Activated CD8-positive, alpha-beta T cell treated with anti-CD3 and anti-CD28 coated beads for 36 hours (primary cell): ENCODE measurements at places on chromosomes 5 and 9.

DNA sequence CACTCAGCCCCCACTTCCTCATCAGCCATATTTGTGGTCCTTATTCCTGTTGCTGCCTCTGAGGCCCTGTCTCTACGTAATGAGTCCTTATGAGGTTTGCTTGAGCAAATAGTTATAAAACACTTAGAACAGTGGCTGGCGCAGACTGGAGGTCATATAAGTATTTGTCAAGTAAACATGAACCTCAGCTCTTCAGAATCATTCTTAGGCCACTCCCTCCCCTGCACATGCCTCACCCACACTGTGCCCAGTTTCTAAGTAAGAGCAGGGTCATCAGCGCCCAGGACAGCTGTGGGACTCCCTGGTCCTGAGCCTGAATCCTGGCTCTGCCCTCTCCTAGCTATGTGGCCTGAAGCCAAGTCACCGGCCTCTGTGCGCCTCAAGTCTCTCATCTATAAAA is 4.0 kb downstream of the ST6GALNAC4 start:
- DNase-seq, result no peak

- DNase-seq, result peak; percentile 54
Measured at GRCh38 chr5:38420691-38421390, 135.6 kb downstream of the LIFR start.

DNA sequence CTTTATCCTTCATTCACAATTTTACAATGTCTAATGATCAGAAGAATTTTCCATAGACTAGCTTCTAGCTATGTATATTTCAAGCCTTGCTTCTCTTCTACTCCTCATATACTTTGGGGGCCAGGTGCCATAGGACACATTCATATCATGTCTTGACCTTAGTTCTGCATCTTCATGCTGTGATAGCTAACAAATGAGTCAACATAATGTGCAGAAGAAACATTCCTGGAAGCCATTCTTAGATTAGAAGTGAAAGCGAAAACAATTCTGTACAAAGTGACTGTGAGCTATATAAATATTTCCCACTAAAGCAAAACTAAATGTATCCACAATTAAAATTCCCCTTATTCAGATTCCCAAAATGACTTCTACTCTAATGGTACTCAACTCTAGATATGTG is 320.2 kb upstream of the NREP start:
- DNase-seq, result no peak

- no peak for DNase-seq
Measured at GRCh38 chr5:96636594-96636993, 25.6 kb upstream of the CAST start.

- peak; percentile 79 for DNase-seq
Measured at GRCh38 chr9:74277532-74277931, 219.6 kb upstream of the RORB start.

GRCh38 chr9:134902936-134903335 is 14.8 kb downstream of the FCN1 start:
- no peak for DNase-seq

DNA sequence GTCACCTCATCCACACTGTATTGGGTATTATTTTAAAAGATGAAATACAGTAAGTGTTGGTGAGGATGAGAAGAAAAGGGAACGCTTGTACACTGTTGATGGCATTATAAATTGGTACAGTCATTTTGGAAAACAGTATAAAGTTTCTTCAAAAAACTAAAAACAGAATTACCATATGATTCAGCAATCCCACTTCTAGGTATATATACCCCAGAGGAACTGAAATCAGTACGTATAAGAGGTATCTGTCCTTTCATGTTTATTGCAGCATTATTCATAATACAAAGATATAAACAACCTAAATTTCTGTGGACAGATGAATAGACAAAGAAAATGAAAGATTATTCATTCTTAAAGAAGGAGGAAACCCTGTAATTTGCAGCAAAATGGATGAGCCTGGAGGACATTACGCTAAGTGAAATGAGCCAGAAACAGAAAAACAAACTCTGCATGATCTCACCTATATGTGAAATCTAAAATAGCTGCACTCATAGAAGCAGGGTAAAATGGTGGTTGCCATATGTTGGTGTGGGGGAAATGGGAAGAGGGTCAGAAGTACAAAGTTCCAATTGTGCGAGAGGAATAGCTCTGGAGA is 191.6 kb downstream of the TRIM36 start:
- DNase-seq, result no peak

DNA sequence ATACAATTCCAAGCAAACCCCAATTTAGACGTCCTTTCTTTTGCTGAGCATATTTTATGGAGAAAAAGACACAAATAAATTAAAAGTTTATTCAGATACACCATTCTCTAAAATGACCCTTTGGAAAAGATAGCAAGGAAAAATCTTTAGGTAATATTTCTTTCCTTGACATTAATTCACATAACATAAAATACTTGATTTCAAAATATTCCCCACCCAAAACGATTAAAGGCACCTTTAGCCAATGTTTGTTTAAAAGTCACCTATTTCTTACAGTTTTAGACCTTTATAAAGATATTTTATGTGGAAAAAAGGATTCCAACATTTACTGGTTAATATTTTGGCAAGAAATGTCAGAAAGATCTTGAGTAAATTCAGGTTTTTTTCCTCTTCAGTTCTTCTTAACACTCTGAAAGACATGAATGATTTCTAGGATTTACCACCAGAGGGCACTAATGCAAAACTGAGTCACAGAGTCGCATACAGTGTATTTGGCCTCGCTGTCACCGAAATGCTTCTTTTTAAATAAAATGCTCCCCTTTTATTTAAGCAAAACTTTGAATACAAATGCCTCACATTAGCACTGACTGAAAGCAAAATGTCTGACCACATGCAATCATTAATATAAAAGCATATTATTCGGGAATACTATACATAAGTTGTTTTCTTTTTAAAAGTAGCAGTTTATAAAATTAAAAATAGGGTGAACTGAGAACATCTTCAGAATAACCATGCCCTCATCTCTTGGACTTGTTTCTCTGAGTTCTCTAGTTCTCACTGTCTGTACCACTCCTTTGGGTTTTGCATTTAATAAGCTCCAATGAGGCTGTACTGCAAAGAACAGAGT is 122.5 kb downstream of the SLC1A3 start:
- peak; percentile 39 for DNase-seq

- no peak for DNase-seq
Measured at GRCh38 chr9:69056191-69056815, 20.8 kb downstream of the FXN start.

- peak; percentile 30 for DNase-seq
Measured at GRCh38 chr9:109418827-109419226, 79.3 kb downstream of the PTPN3 start.

DNA sequence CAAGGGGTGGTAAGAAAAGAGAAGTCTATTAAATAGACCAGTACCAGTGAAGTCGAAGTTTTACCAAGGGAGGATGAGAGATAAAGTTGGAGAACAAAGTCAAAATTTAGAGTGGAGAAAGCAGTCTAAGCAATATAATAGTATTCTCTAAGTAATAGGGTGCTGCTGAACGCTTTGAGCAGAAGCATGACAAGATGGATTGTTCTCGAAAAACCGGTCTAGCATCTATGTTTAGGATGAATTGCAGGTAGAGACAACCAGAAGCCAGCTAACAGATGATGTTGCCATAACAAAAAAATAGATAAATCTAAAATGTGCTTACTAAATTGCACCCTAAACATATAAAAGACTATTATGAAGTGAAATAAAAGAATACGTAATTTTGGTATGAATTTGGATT is 237.0 kb downstream of the PRELID2 start:
- DNase-seq, result no peak

- DNase-seq, result no peak
Measured at GRCh38 chr5:103755974-103756373, 193.4 kb upstream of the NUDT12 start.

DNA sequence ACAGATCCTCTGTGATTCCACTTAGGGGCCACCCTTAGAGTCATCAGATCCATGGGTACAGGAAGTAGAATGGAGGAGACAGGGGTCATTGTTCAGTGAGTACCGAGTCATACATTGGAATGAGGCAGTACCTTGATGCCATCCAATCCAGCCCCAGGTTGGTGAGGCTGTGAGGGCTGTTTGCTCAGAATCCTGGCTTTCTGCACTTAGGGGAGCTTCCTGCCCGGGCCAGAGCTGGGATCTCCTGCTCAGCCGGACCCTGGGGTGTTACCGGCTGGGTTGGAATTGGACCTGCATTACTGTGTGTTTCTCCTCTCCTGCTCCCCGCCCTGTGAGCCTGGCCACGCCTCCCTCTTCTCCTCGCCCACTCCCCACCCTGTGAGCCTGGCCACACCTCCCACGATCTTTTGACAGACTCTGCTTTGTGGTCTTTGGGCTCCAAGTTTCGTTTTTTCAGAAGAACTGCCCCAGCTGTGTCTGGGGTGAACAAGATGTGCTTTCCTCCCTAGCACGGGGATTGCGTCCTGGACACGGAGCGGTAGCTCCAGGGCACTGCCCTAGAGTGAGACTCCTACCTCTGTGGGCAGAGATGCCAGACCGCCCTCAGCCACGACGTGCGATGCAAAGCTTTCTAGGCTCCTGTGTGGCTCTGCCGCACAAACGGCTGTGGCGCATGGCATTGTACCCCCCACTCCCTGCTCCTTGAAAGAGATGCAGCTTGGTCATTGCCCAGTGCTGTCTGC is 15.4 kb downstream of the TRAF2 start:
- peak; percentile 84 for DNase-seq

GRCh38 chr5:37490120-37490810 is 111.1 kb downstream of the WDR70 start:
- no peak for DNase-seq

- no peak for DNase-seq
Measured at GRCh38 chr5:1874771-1875220, 7.9 kb downstream of the IRX4 start.

DNA sequence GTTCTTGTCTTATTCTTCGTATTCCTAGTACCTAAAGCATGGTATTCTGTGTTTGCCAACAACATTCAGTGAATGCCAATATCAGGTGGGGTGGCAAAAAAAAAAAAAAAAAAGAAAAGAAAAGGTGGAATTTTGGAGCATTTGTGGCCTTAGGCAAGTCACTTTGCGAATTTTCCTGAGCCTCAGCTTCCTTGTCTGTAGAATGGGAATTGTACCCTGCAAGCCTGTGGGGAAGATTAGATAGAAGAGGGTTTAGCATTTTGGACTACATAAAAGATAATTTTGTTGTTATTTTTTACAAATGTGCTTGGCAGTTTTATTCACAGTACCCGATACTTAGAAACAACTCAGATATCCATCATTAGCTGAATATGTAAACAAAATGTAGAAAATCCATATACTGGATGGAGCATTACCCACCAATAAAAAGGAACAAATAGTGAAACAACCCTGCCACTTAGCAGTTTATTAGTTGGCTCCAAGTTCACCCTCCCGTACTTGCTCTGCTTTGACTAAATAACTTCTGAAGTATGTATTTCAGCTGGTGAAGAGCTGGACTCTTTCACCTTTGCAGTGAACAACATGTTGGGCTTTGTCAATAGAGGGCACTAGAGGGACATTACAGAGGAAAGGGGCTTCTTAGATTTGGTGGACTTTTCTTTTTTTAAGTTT is 13.6 kb downstream of the UBE2D2 start:
- DNase-seq, result peak; percentile 25

- DNase-seq, result no peak
Measured at GRCh38 chr5:54703133-54703532, 185.6 kb downstream of the SNX18 start.

DNA sequence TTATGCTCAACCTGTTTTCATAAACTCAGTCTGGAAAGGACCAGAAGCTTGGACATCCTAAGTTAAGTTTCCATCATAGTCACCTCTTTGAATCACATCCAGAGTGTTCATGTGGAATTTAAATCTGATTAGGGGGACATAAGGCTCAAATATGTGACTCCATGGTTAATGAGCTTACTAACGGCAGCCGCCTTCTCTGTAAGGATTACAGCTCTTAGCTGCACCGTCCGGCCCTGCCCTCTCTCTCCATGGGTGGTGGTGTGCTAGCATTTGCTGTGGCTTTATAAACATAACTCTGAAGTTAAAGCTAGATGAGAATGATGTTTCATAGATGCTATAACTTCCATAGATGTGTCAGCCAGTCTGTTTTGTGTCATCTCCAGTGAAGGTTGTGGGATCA is 156.5 kb downstream of the TRIO start:
- DNase-seq, result no peak

GRCh38 chr5:35593338-35593737 is 24.3 kb upstream of the SPEF2 start:
- DNase-seq, result no peak

- no peak for DNase-seq
Measured at GRCh38 chr9:131031005-131031641, 22.1 kb downstream of the LAMC3 start.

GRCh38 chr9:95431286-95431685 is 85.5 kb downstream of the PTCH1 start:
- DNase-seq, result no peak

DNA sequence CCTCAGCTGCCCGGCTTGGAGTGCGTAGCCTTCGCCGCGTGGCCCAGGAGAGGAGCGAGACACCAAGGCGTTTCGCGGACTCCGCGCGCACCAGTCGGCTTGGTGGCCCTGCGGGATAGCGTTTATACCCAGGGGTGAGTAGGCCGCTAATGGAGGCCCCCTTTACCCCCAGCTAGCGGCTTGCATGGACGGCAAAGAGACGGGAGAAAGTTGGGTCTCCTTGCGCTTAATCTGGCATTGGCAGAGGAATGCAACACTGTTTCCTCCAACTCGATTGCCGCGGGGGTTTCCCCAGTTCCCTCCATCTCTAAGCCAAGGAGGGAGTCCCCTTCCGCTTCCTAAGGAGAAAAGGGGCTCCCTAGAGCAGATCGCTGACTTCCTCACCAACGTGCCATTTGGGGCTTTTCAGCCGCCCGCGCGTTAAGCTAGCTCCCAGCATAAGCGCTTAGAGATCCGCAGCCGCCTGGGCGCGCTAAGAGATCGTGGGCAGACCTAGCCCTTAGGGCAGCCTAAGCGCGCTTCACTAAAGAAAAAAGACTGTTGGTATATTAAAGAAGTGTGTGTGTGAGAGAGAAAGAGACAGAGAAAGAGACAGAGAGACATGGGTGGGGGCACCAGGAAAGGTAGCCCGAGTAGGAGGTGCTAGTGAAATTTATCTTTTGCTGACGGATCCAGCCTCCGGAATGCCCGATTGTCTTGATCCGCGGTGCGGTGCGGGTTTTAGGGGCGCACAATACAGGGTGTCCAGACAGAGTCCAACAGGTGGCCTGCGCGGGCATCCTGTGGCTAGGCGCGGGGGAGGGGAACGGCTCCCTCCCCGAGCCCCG is 597.9 kb upstream of the SGCD start:
- peak; percentile 19 for DNase-seq
